ENCODE measurements at places on chromosomes 16 and 17. TPM values are rescaled to one million over a fixed set of nuclear protein-coding genes. Genes with fewer than 3 reads are reported as not detected.
A peak's percentile ranks its signal among the peaks of the same experiment; 100 is the strongest.

Gene CTRB2
- not detected for total RNA-seq

Gene ADAP2
- 0.72 TPM for total RNA-seq

Gene CDRT4
- total RNA-seq = 2.7 TPM

Gene SARM1
- 5.9 TPM for total RNA-seq

Gene PLEKHH3
- total RNA-seq = 14.7 TPM

Gene PIGW
- total RNA-seq = 8.3 TPM

Gene ERI2
- 21.0 TPM for total RNA-seq

Gene C1QTNF8
- not detected for total RNA-seq

GRCh38 chr16:17159617-17160016, 311.1 kb downstream of the XYLT1 start:
- DNase-seq = no peak

DNA sequence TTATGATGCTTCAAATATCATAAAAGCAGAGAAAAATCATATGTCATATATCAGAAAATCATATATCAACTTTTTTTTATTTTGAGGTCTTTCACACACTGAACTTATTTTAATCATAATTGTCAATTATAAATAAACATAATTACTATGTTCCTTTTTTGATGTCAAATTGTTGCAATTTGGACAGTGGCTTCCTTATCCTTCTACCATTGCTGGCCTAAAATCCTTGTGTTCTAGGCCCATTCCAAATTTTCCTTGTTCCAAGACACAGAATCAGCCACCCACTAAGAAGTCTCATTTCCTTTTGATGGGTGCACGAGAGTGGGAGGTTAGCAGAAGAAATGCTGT, 28.9 kb downstream of the G6PC1 start:
- DNase-seq = no peak

GRCh38 chr16:67346341-67346740, 19.7 kb downstream of the LRRC36 start:
- no peak for DNase-seq

DNA sequence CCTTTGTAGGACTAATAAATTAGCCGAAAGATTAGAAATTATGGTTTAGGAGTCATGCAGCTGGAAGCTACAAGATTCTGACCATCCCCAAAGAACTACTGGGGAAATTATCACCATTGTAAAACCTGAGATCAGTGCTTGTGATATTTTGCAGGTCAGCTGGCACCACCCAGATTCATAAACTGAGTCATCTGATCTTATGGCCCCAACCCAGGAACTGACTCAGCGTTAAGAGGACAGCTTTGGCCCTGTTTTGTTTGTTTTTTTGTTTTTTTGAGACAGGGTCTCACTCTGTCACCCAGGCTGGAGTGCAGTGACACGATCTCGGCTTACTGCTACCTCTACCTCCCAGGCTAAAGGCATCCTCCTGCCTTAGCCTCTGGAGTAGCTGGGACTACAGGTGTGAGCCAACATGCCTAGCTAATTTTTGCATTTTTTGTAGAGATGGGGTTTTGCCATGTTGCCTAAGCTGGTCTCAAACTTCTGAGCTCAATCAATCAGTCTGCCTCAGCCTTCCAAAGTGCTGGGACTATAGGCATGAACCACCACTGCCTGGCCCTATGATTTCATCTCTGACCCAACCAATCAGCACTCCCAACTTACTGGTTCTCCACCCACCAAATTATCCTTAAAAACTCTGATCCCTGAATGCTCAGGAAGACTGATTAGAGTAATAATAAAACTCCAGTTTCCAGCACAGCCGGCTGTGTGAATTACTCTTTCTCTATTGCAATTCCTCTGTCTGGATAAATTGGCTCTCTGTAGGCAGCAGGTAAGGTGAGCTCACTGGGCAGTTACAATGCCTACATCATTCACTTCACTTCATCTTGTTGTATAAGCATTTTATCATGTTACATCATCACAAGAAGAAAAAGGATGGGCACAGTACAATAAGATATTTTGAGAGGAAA, 79.4 kb upstream of the KSR1 start:
- DNase-seq = no peak

DNA sequence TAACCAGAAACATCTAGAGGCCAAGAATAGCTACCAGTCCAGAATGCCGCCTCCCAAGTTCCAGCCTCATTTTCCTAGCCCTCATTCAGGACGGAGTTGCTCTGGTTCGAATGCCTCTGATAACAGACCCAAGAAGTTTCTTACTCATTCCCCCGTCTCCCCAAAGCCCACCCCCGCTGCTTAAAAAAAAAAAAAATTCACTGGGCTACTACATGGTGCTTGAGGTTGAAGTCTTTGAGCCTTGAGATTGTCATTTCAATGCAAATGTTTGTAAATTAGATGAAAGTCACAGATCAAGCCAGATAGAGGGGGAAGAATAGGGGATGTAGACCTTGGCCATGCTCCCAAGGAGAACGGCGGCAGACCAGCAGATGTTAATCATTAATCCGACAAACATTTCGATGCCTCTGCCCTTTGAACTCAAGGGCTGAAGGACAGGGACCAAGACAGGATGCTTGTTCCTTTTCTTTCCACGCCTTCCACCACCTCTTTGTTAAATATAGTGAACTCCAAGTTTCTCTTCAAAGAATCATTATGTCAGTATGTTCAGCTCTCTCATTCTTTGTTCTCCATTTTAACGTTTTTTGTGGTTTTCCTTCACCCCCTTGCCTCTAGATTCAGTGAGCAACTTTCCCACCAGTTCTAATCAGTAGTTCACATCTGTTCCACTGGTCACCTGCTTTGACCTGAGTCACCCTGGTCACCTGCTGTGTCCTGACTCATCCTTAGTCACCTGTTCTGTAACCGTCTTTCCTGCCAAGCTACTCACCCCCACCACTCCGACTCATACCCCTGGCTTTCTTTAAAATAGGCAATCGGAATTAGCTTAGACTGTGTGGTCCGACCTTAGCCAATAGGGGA, 190.3 kb downstream of the CPPED1 start:
- DNase-seq = no peak

GRCh38 chr17:75743625-75744206, 21.3 kb downstream of the GALK1 start:
- no peak for DNase-seq

- DNase-seq = no peak
Observed at GRCh38 chr17:14510136-14510535, 209.3 kb downstream of the HS3ST3B1 start.

DNA sequence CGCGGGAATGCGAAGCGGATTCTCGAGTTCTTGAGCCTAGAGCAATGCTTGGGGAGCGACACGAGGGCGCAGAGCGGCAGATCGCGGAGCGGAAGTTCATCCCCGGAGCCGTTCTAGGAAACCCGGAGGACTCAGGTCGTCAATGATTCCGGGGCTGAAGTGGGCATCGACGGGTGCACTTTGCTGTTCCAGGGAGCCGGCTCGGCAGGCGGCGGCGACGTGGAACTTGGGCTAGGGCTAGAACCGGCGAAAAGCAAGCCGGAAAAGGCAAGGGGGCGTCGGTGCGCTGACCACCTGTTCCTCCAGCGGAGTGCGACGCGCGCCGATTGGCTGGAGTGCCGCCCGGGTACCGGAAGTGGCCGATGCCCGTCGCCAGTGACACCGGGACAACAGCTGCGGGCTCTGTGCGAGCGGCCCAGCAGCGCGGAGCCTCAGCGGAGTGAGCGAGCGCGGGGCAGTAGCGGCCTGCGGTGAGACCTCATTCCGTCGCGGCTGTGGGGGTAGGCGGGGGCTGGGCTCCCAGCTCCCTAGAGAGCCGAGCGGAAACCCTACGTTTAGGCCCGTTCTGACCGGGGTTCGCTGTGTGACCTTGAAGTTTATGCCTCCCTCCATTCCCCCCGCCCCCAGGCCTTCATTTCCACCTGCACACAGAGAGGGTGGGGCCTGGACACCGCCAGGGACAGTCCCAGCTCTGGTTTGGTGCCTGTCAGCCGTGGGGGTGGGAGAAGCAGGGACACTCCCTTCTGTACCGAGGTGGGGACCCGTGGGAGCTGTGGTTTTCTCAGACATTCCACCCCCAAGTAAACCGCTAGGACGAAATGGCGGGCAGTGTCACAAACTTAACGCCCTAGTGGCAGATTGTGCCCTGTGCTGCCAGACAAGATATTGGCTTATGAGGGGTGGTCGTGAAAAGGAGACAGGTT, at the start of gene ZFP3:
Gene ZFP3 (plus strand): TSS at position 362 of the 923 bp plus-strand sequence. CDS start 13,038 bp downstream, outside the sequence.
- DNase-seq = peak; percentile 94

- peak; percentile 48 for DNase-seq
Observed at GRCh38 chr16:84940670-84941551, 70.4 kb downstream of the ZDHHC7 start.
